ENCODE measurements at places on chromosomes 3 and 15.

- DNase-seq: no peak
These were observed 98.4 kb downstream of the SLC49A4 start for GRCh38 chr3:122893282-122893681.

DNA sequence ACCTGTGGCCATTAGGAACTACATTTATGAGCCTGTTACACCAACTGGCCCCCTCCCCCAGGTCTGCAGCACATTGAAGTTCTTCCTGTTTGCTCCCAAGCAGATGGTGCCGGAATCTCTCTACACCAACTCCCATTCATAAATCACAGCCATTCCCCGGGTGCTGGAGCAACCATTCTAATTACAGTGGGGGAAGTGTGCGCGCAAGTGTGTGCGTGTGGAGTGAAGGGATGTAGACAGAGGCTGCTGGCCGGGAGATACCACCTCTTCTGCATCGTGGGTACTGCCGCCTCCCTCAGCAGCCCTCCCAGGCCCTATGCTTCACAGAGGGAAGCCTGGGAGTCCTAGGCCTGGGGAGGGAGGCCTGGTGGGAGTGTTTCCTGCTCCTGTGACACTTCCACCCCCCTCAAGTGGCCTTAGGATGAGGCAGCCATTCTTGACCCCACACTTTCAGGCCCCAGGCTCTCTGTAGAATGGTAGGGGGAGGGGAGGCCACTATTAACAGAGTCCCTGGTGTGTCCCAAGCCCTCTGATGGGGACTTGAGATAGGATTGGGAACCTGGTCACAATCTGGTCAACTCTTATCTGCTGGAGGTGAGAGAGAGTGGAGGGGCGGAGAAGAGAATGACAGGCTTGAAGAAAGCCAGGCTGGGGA is 69.1 kb downstream of the MAGEF1 start:
- DNase-seq: no peak

- DNase-seq: no peak
These were observed 15.3 kb downstream of the SNX33 start for GRCh38 chr15:75662823-75663519.

- no peak for DNase-seq
These were observed 18.8 kb downstream of the PLA2G4F start for GRCh38 chr15:42137461-42138261.

GRCh38 chr3:133506215-133506901 is 67.1 kb upstream of the CDV3 start:
- DNase-seq: no peak

GRCh38 chr3:116302087-116302747 is 143.1 kb downstream of the LSAMP start:
- no peak for DNase-seq

- DNase-seq: no peak
These were observed 32.6 kb upstream of the SPATA16 start for GRCh38 chr3:173173652-173174051.

DNA sequence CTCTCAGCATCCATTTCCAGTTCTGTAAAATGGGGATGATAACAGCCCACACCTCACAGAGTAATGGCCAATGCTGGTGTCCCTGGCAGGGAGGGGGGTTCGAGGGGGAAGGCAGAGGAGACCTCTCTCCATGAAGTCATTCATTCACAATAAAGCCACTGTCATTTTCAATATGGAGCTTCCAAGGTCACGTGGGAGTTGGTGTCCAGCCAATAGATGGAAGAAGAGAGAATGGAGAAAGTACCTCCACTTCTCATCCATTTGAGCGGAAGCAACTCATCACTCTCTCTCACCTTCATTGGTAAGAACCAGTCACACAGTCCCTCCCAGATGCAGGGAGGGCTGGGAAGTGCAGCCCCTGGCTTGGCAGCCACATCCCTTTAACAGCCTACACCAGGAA is 14.9 kb upstream of the RBSN start:
- no peak for DNase-seq

DNA sequence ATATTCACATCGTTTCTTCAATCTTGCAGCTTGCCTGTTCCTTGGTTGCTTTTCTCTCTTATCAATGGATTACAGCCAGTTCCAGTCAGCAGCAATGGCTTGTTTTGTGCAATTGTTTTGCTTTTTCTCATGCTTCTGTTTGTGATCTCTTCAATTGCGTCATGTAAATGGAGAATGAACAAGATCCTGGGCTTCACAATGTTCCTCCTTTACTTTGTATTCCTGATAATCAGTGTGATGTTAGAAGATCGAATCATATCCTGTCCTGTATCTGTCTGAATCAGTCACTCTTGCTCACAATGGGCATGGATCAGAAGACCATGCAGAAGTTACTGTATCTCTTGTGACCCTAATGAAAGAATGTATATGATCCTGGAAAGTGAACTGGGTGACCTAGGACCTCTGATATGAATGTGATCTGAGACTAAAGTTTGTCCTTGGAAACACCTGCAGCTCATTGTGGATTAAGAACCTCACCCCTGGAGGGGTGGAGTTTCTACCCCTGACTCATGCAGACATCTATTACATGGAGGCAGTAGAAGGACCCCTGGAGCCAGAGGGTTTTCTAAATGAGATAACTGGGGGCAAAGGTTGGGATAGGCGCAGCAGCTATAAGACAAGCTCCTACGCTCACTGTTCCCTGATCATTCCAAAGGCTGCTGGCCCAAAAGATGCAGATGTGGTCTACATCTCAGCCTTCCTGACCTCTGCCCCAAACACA is 32.2 kb downstream of the SLC24A1 start:
- DNase-seq: no peak

DNA sequence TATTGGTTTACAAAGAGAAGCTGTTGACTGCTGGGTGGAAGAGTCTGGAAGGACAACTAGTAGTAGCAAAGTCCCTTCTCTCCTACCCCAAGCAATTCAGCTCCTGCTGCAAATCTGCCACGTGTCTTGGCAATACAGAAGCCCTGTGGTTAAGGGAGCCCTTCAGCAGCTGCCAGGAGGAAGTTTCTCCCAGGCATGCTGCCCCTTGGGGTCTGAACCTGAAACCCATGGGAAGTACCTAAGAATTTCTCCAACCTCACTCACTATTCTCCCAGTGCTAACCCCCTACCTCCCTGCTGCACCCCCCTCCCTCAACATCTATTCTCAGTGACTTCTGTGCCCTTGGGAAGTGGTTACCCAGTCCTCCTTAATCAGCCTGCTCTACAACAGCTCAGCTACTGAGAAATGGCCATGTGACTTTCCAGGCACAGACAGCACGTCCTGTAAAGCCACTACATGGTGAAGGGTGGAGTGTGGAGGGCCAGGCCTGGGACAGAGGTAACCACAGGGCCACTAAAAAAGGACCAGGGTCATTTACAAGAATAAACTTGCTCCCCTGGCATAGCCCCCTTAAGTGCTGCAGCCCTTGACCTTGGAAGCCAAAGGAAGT is 316.6 kb downstream of the NTRK3 start:
- no peak for DNase-seq

GRCh38 chr15:71893691-71894090 is 83.3 kb downstream of the NR2E3 start:
- no peak for DNase-seq

DNA sequence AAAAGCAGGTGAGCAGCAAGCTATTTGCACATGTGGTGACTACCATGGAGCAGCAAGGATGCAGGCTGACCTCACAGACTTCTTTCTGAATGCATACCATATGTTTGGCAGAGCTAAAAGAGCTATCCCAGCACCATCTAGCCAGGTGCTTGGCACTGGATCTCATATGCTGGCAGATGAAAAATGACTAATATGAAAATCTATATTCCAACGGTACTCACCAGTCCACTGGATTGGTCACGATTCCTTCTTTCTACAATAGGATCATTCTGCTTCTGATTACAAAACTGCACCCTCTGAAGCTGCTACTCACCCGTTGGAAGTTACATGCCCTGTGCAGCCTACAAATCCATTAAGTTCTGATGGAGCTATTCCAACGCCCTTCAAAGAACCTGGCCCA is 714.3 kb upstream of the CFAP20DC start:
- DNase-seq: no peak

DNA sequence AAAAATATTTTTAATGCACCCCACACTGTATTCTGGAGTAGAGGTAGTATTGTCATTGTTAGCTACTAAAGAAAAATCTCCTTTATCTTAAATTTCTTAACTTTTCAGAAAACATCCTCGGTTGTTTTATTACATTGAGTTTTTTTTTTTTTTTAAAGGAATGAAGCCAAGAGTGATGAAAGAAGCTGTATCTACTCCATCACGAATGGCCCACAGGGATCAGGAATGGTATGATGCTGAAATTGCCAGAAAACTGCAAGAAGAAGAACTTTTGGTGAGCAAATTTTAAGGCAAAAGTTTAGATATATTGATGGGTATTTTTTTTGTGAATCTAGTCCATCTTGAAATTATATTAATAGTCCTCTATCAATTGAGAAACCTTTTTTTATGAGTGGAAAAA is 49.7 kb upstream of the UTS2B start:
- DNase-seq: no peak

DNA sequence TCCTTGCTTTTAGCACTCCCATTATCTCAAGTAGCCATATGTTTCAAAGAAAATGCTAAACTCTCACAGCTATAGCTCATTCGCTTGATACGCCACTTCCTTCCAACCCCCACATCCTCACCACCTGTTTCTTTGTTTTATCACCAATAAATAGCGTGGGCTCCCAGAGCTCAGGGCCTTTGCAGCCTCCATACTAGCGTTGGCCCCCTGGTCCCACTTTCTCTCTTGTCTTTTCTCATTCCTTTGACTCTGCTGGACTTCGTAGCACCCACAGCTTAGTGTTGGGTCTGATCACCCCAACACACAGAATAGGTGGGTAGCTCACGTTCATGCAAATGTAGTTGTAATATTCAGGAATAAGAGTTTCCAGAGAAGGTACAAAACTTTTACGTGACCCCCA is 4.1 kb upstream of the GPD1L start:
- DNase-seq: no peak

DNA sequence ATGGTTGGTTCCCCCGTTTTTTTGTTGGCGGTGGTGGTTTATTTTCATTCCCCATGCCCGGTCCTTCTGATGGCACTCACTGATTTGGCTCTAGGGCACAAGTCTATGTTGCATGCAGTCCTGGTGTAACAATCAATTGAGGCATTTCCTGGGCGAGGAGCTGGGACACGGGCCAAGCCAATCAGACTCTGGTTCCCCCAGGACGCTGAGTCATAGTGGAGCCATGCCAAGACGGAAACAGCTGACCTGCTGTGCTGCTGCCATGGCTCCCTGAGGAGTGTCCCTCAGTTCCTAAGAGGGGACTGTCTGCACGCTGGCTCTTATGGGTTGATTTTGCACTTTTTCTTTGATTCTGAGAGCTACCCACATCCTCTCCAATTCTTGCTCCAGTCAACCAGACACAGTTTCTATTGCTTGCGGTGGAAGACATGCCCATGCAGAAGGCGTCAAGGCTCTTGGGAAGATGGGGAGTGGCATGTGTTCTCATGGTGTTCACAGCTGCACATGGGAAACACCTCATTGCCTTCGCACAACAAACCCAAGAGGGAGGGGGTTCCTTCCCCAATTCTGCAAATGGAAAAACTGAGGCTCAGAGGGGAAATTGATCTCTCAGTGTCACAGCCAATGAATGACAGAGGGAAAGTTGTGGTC is 28.3 kb upstream of the ALDH1L1 start:
- DNase-seq: no peak

DNA sequence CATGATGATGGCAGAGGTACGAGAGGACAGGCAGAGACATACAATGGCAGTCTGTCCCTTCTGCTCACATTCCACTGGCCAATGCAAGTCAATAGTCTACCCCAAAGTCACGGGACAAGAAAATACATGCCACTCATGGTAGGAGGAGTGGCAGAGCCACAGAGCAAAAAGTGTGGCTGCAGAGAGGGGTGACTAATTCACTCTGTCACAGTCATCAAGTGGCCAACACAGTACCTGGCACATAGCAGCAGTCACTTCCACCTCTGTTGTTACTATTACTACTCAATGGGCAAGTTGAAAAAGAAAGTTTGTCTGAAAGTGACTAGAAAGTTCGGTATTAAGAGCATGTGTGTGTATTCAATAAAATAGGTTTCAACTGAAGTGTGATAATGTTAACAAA is 91.4 kb downstream of the SMAD3 start:
- no peak for DNase-seq

- DNase-seq: no peak
These were observed 2.3 kb downstream of the LRRC28 start for GRCh38 chr15:99253381-99254090.

DNA sequence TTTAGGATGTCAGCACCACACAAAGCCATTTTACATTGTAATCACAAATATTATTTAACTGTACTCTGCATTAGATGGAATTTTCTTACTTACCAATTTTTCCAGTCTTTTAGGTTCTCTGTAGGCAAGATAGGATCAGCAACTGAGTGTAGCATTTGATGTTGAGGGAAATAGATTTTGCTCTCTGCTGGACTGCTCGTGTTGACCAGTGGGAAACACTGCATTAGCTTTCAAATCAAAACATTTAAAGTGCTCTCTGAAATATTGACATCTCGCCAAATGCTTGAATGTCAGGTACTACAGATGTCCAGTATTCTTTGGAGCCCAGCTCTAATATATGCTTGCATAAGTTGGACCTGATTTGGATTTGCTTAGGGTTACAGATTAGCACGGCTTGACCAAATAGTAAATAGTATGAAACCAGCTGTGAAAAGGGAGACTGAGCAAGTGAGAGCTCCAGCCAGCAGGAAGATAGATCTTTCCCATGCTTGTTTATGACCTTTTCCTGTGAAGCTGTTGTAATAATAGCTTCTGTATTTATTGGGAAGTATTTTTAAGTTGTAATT is 29.5 kb downstream of the P2RY14 start:
- DNase-seq: no peak

- no peak for DNase-seq
These were observed 55.7 kb downstream of the UMPS start for GRCh38 chr3:124785973-124786372.

GRCh38 chr3:114378760-114379159 is 84.9 kb downstream of the TIGIT start:
- DNase-seq: no peak

DNA sequence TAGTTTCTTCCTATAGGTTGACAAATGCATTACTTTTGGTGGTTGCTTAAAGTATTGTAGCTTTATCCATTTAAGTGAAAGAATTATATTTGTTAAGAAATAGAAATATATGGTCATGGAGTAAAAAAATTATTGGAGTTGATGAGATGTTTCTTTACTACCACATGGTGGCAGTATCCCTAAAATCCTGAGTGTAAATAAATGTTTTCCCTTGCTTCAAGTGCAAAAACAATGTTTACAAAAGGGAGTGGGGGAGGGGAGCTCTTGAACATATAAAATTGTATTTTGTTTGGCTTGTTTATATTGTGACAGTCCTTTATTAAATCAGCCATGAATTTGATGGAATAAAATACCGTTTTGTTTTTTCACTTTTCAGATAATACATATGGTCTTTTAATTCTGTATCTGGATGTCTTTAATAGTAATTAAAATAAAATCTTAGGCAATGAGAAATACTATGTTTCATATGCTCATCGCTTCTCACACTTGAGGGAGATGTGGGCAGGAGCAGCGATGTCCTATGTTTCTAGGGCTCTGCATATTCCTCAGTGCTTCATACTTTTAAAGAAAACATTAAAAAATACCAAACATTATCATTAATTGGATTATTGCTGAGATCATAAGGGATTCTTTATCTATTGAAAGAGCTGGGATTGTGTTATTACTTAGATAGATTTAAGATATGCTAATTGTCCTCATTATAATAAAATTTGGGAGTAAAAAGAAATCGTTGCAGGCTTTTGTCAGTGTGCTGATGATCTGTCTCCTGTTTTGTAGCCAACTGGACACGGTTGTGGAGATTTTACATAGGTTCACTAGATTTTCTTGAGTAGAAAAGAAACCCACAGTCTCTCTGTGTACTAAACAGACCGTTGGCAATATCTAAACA is 349.7 kb downstream of the TUSC7 start:
- no peak for DNase-seq
